ENCODE measurements at places on chromosomes 3 and 15. TPM values are rescaled to one million over a fixed set of nuclear protein-coding genes. Genes with fewer than 3 reads are reported as not detected.

Gene GNL3
- 167 TPM for total RNA-seq

GRCh38 chr15:66189291-66189690 is 64.3 kb downstream of the MEGF11 start:
- DNase-seq, result no peak

GRCh38 chr15:31843426-31844055 is 186.8 kb upstream of the CHRNA7 start:
- no peak for DNase-seq

Gene INSYN1
- total RNA-seq, result not detected

DNA sequence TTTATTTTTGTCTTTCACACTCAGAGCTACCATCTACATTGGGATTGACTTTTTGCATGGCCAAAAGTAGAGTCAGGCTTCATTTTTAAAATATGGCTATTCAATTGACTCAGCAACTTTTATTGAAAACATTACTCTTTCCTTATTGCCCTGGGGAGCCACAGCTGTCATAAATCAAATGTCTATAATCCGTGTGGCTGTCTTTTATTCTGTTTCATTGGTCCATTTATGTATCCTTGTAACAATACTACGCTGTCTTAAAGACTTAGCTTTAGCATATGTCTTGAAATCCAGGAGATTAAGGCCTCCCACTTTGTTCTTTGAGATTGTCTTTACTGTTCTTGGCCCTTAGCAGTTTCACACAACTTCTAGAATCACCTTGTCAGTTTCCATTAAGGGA is 55.2 kb downstream of the CEMIP start:
- DNase-seq, result no peak

DNA sequence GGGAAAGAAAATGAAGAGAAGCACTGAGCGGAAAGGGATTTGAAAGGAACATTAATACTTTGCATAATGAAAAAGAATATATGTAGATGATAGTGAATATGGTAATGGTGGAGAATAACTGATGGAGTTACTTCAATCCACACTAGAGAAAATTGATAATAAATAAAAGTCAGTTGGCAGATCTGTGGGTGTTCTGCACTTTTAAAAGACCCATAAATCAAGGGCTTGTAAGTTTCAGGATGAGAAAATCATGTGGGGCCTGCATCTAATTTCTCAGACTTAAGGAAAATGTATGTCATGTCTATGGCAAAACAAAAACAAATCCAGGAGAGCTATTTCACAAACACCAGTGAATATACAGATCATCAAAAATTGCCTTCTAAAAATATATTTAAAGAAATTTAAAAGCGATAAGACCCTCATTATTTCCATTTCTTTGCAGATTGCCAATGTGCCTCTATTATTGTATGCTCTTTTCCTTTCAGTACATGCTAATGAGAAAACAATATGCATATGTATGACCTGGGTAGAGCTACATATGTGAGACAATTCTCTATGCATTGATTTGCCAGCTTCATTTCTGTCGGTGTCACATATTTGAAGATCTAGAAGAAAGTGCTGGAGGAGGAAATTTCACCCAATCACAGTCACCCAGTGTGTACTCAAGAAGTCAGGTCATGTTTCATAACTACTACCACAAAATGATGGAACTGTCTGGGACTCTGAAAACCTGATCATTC is 269.9 kb upstream of the PDZRN3 start:
- no peak for DNase-seq

DNA sequence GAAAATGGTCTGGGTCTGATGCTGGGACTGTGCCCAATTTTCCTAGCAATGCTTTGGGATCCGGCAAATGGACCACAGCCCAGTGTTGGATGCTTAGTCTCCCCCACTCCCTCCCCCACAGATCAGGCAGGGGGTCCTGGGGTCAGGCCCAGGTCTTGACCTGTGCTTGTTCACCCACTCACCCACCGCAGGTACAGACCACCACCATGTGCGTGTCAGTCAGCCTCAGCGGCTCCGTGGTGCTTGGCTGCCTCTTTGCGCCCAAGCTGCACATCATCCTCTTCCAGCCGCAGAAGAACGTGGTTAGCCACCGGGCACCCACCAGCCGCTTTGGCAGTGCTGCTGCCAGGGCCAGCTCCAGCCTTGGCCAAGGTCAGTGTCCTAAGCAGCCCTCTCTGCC is 10.6 kb downstream of the GRM2 start:
- DNase-seq, result no peak

DNA sequence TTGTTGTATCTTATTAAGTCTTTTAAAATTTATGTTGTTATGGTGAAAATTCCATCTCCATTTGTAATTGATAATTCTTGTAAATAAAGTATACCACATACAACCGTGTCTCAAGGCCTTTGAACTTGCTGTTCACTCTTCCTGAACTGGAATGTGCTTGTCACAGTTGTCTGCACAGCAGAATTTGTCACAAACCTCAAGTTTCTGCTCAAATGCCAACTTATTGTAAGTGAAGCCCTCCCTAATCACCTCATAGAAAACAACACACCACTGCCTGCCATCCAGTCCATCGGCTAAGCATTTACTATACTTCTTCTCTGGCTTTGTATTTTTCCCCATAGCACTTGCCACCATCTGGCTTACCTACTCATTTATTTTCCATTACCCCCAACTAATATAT is 192.3 kb downstream of the THRB start:
- DNase-seq, result no peak

Gene RBP2
- total RNA-seq, result not detected

DNA sequence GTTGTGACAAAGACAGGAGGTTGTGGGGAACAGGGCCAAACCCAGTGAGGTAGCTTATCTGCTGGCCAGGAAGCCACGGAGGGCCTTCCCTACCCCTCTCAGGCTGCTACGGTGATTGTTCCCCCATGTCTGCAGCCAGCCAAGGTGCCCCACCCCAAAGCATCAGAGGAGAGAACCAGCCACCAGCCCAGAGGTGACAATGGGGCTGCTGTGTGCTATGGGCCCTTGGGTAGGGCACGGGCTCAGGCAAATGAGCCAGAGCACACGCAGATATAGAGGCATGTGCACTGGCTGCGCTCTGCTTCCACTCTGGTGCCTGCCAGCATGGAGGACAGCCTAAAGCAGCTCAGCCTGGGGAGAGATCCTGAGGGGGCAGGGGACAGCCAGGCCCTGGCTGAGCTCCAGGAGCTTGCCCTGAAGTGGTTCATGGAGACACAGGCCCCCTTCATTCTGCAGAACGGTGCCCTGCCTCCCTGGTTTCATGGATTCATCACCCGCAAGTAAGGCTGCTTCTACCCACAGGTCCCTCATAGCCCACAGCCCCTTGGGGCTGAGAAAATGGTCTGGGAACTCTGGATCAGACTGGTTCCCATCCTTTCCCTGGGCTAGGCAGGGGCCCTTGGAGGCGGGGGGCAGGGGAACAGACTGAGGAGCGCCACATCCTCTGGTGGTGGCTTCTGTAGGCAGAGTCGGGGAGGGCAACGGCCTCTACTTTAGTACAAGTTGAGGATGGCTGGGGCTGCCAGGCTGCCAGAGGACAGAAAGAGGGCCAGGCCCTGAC is at the start of gene SH2D7:
SH2D7 (plus strand) TSS at position 301 of the 781 bp plus-strand sequence; CDS start at position 325, 24 bp downstream.
- peak; percentile 6 for DNase-seq

- DNase-seq, result no peak
These were observed 7.9 kb upstream of the OR4F6 start for GRCh38 chr15:101795455-101795854.

GRCh38 chr3:151085227-151085888 is at the start of gene MED12L:
TSS of gene MED12L (plus strand) at chr3:151085664. CDS start at chr3:151086927, 1,263 bp downstream.
- DNase-seq, result peak; percentile 75

DNA sequence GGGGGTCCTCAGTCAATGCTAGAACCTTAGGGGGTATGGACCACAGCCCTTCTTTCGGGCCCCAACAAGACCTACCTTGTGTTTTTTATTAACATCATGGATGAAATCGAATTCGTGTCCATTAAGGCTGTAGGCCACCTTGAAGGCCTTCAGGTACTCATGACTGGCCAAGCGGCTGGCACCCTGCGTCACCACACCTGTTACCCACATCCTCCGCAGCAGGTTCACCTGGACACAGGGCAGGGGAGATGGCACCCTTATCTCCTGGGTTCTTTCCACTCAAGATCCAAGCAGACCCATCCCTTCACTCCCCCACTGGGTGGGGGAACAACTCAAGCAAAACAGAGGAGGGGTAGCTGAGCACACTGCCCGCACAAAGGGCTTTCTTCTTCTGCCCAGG is 6.6 kb downstream of the MFGE8 start:
- no peak for DNase-seq

GRCh38 chr3:60276615-60277014 is 974.6 kb downstream of the FHIT start:
- DNase-seq, result no peak

Gene BFSP2
- total RNA-seq, result not detected

Gene ZMYND10
- 1.00 TPM for total RNA-seq

Gene TRH
- not detected for total RNA-seq

Gene GPR62
- not detected for total RNA-seq

Gene MRPS22
- total RNA-seq, result 49.9 TPM

- no peak for DNase-seq
These were observed 41.1 kb upstream of the AP3B2 start for GRCh38 chr15:82750831-82751180.

DNA sequence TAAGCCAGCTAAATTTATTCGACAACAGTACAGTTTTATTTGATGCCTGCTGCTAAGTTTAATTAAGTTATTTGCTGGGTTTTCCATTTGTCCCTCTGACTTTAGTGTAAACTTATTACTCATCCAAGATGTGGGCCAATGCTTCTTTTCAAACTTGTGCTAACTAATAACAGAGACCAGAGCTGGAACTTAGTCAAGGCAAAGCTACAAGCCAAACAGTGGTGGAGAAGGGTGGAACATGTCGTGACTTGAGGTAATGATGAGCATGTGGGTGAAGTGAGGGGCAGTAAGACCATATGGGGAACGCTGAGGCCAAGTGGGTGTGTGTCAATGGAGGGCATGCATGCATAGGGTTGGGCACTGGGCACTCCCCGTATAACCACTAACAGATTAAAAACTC is 63.9 kb downstream of the NMD3 start:
- DNase-seq, result no peak

GRCh38 chr3:185988080-185988815 is 50.4 kb upstream of the TRA2B start:
- no peak for DNase-seq

Gene CAMK2N2
- 0.21 TPM for total RNA-seq

DNA sequence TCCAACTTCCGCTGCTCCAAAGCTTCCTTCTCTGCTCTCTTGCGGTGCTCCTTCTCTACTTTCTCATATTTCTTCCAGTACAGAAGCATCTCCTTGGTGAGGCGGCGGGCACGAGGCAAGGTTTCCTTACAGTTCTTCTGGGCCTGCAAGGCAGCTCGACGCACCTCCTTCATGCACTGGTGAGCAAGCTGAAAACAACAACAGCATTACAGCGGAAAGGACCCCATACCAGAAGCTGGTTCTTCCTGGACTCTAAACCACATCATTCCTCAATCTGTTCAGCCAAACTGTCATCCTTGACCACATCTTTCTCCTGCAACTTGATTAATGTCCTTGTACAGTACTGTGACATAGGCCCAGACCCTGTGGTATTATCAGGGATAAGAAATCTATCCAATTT is 36.4 kb downstream of the INO80 start:
- DNase-seq, result no peak

Gene ALDH1A3
- total RNA-seq, result not detected

- peak; percentile 19 for DNase-seq
These were observed 24.9 kb upstream of the SENP5 start for GRCh38 chr3:196842567-196843434.

Gene ATRIP
- total RNA-seq, result 14.5 TPM

DNA sequence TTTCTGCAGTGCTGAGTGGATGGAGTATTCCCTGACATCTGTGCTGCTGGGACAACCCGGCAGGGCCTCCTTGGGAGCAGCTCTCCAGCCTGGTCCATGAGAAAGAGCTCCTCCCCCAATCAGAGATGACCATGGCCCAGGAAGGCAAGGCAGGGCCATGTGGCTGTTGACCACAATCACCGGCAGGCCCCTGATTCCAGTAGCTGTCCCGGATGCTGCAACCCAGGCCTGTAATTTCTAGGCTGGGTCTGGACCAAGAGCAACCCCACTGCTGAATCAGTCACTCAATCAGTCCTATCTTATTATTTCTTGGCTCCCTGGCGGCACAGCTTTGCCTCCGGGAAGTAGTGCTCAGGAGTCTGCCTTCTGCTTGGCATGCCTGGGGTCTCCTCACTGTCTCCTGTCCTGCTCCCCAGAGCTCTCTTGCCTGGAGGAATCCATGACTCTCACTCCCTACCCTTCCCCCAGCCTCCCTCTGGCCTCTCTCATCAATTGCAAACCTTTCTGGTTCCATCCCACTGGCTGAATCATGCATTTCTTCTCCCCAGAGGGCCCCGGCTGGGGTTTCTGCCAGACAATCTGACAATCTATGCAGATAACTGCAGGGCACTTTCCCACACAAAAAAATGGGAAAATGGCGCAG is 32.6 kb upstream of the ITGA11 start:
- no peak for DNase-seq

- no peak for DNase-seq
These were observed 93.0 kb downstream of the HHLA2 start for GRCh38 chr3:108389372-108389771.

DNA sequence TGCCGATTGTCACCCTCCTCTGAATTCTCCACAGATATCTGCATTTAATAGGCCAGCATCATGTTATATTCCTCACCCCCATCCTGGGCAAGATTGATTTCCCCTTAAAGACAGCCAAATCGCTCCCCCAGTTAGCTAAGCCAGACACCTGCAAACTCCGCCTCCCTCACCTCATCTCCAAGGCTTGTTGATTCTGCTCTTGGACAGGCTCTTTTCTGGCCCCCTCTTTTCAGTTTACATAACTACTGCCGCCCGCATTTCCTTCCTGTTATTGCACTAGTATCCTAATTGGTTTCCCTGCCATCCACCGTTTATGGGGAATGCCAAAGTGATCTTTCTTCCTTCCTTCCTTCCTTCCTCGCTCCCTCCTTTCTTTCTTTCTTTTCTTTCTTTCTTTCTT is 214.7 kb upstream of the MRPL3 start:
- no peak for DNase-seq

Gene CPN2
- total RNA-seq, result not detected

- DNase-seq, result no peak
These were observed 81.9 kb upstream of the TOPAZ1 start for GRCh38 chr3:44159696-44160300.

Gene FBLN2
- not detected for total RNA-seq

DNA sequence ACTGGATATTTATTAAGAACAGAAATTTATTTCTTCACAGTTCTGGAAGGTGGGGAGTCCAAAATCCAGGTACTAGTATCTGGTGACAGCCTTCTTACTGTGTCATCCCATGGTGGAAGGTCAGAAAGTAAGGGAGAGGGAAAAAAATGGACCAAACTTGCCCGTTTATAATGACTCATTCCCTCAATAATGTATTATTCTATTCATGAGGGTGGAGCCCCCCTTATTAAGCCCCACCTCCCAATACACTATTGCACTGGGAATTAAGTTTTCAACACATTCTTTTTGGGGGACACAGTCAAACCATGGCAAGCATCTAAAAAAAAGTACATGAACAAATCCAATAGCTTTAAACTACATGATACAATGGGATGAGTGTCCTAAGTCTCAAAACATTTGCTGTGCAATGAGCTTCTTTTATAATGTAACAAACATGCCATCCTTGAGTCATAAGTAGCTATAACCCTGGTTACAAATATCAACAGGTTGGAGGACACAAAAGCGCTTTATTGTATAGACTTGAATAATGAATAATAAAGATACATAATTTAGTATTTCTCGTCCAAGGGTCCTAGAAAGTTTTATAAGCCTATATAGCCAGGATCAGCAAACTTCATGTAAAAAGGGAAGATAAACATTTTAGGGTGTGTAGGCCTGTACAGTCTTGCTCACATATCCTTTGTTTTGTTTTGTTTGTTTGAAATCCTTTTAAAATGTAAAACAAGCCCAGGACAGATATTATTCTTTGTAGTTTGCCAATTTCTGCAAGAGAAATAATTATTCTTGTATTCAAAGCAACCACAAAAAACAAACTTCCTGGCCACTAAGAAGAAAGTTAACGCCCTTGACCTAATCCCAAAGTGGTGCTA is 160.6 kb upstream of the RAP2B start:
- no peak for DNase-seq
